ENCODE measurements at places on chromosomes 7 and 10. TPM values are rescaled to one million over a fixed set of nuclear protein-coding genes. Genes with fewer than 3 reads are reported as not detected.

SPAG6 gene
- total RNA-seq: not detected

GLI3 gene
- 4.2 TPM for total RNA-seq

PDCD11 gene
- 86.0 TPM for total RNA-seq

SSC4D gene
- 0.23 TPM for total RNA-seq

AFAP1L2 gene
- 1.2 TPM for total RNA-seq

HMX2 gene
- 0.06 TPM for total RNA-seq

ATXN7L1 gene
- 4.6 TPM for total RNA-seq

DNA sequence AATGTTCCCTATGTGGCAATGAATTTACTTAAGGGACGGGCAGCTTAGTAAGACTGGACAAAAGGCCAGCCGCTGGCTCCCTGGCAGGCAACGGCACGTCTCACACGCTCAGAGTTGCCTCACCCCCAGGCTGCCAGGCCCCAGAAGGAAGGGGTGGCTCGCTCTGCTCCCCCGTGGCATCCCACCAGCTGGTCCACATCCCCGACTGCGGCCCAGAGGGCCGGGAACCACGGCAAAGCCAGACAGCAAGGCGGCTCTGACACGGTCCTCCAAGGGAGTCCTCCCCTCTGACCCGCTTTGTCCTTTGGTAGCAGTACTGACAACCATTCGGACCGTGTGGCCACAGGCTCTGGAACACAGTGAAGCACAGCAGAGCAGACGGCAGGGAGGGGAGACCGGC, 34.1 kb downstream of the NUDT1 start:
- no peak for DNase-seq

DNA sequence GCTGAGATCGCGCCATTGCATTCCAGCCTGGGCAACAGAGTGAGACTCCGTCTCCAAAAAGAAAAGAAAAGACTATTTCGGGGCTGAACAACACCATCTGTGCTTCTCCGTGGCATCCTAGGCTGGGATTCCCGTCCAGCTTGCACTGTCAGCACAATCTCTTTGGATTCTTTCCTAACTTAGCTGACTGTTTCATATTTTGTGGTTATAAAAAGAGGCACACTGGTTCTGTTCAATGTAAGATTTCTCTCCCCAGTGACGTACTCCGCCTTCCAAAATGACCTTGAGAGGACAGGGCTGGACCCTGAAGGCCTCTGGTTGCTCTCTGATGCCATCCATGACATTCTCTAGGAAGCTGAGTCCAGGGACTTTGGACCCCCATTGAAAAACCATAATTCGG, 8.8 kb downstream of the ZNHIT1 start:
- no peak for DNase-seq

DNA sequence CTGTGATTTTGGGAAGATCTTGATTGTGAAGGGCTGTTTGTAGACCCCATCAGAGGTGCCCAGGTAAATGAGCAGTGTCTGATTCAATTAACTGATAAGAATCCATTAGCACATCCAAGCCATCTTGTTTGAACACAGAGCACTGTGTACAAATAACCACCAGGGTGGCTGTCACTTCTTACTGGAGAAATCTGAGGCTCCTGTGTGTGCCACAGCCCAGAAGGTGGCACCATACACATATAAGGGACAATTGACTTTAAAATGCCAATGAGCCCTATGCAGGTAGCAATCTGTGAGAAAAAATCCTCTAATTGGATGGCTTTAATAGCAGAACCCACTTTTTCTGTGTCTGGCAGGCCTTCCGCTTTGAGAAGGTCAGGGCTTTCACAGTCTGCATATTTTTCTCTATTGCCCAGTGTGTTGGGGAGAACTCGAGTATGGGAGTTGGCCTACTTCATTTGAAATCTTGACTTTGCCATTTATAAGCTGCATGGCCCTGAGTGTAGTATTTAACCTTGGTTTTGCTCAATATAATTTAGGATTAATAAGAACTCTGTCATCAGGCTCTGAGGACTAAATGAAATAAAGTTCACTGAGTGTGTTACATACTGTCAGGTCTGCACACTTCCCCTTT, 517.4 kb downstream of the CCSER2 start:
- peak; percentile 14 for DNase-seq

- no peak for DNase-seq
These were observed 66.0 kb downstream of the IPMK start for GRCh38 chr10:58201704-58202103.

GRCh38 chr7:34165927-34166550, 260.7 kb downstream of the BMPER start:
- DNase-seq: peak; percentile 36

SFRP4 gene
- total RNA-seq: 0.03 TPM

GPR146 gene
- 1.1 TPM for total RNA-seq

PRSS37 gene
- not detected for total RNA-seq

ATOH7 gene
- total RNA-seq: not detected

ITGB8 gene
- total RNA-seq: 1.2 TPM

DNA sequence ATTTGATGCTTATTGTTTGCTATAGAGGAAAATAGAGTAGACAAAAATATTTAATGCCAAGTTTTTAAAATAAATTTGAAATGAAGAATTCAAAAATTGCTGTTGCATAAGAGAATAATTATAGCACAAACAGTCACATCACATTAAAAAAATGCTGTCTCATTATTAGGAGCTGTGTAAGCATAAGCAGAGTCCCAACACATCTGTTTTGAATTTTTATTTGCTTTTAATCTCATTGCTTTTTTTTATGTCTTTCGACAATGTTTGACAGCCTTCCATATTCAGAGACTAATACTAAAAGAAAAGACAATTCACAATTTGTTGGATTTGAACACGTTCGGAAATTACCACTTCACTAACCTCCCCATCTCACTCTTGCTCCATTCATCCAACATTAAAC, 143.5 kb downstream of the TFPI2 start:
- DNase-seq: no peak

DNA sequence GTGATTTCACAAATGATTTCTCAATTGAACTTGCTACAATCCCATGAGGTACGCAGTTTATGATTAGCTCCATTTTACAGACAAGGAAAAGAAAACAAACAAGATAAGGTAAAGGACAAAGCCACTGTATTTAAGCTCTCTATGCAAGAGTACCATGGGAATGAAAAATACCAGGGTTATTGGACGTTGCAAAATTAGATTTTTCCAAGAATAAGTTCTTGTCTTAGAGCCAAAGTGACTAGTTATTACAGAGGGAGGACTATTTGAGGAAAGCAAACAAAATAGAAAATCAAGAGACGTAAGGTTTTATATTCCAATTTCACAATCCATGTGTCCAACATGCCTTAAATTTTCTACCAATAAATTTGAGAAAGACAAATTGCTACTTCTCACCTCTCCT, 97.9 kb upstream of the PTN start:
- DNase-seq: no peak

DNA sequence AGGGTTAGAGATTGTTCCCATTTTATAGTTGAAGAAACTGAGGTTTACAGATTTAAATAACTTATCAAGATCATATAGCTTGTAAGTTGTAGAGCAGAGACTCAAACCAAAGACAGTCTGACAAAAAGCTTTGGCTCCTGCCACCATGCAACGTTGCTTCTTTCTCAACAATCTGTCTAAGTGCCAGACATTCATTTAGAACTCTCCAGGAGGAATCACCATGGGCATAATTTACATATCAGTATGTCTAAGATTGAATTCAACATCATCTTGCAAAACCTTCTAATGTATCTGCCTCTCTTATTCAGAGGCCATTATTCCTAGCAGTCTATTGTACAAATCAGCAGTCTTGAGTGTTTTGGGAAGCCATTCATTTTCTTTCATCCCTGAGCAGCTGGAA, 163.5 kb upstream of the PLXDC2 start:
- no peak for DNase-seq

- DNase-seq: no peak
These were observed 874.6 kb downstream of the LRMDA start for GRCh38 chr10:76305930-76306615.

DNA sequence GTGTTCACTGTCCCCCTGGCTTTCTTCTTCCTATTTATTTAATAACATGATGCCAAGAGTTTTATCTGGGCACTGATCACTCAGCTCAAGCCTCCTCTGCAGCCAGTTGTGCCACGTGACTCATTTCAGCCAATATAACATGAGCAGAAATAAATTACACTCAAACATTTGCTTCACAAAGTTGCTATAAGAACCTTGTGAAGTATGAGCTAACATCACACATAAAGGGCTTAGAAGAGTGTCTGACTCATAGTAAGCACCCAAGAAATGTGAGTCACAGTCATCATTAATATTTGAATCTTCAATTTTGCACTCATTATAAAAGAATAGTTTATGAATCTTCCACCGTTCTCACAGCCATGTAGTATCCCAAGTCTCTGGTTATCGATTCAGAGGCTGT, 414.6 kb upstream of the NPVF start:
- no peak for DNase-seq

PGAM2 gene
- not detected for total RNA-seq

GRCh38 chr7:155477476-155477875, 19.5 kb downstream of the EN2 start:
- DNase-seq: no peak

IL2RA gene
- not detected for total RNA-seq

DNA sequence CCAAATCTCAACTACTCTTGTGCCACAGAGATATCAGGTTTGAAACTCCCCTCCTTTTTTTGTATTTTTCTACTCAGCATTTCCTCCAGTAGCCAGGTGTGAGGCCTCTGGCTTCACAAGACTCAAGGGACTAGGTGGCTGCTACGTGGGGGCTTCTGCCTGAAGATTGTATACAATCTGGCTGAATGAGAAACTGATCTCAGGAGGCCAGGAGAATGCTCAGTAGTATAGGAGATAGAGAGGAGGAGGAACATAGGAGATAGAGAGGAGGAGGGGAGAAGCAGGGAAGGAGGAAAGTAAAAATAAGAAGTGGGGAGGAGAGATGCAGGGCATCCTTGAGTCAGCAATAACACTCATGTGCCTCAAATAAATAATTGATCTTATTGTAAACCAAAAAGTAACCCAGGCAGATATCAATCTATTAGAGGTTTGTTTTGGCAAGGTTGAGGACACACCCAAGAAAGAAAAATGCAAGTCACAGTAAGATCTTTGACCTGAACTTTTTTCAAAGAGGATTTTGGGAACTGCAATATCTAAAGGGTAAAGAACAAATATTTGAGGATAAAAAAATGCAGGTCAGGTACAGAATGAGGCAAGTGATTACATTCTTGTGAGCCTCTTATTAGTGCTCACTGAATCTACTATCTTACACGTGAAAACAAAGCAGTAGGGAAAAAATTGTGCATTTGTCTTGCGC, 36.8 kb downstream of the AKR1C8 start:
- no peak for DNase-seq

DNA sequence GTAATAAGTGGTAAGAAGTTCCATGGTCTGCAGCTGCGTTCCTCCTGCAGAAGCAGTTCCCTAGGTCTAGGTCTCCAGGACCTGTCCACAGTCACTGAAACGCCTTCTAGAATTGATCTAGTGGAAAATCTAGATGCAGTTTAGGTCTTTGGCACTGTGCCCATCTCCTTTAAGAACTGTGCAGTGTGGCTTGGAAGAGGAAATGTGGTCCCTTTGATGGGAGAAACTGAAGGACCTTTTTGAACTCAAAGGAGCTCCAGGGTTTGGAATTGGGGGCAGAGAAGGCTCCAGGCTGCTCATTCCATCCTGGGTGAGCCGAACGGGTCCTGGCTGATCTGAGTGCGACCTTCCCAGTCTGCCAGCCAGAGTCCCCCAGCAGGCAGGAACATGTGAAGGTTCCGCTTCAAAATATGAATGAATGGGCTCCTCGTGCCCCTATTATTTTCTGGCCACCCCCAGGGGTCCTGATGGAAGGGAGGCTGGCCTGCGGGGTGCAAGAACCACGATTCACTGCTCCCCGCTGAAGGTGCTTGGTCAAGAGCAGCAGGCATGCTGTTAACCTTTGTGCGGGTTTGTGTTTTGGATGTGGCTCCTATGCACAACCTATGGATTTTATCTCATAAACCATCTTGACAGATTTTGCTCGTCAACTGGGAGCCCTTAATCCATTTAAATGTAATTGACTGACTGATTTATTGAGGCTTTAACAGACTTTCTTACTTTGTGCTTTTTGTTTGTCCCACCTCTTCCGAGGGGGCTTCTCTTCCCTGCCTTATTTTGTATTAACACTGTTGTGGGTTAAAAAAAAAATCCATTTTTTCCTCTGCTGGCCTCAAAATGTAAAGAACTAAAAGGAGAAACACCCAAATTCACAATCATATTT, 36.7 kb downstream of the ZNF467 start:
- no peak for DNase-seq

GRCh38 chr10:122207596-122207995, 63.5 kb upstream of the BTBD16 start:
- DNase-seq: no peak

DNA sequence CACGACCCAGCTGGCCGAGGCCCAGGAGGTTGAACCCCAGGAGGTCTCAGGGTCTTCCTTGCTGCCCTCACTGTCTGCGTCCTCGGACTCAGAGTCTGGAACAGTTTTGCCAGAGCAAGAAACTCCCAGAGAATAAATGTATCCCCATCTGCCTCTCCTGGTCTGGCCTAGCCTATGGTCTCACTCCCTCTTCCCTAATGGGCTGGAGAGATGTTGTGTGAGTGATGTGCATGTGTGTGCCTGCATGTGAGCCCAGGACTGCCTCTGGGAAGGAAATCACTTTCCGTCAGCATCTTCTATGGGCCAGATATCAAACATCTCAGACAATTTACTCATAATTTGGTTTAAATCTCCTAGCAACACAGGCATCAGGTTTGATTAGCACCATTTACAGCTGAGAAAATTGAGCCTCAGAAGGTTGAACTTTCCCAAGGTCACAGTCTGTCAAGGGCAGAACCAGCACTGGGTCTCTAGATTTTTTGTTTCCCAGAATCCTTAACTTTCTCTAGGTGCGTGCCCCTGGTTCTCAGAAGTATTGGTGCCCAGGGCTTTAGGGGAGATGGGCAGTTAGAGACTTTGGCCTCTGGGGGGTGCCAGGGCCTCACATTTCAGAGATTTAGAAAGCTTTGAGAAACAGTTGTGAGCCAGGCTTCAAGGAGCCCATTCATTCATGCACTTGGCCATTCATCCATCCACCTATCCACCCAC, 4.9 kb downstream of the TMEM270 start:
- peak; percentile 44 for DNase-seq

- no peak for DNase-seq
These were observed 105.4 kb downstream of the TCF7L2 start for GRCh38 chr10:113055458-113055857.

Measured in HT1080 (cell line).